Fibroblast of the aortic adventitia (primary cell): ENCODE measurements at places on chromosomes 6 and 20. TPM values are rescaled to one million over a fixed set of nuclear protein-coding genes. Genes with fewer than 3 reads are reported as not detected.

The TREM2 gene
- total RNA-seq, result not detected in 2 replicates

The HNF4A gene
- not detected in 2 replicates for total RNA-seq

The ATP6V1G2 gene
- 3.8 and 6.7 TPM in 2 replicates for total RNA-seq

DNA sequence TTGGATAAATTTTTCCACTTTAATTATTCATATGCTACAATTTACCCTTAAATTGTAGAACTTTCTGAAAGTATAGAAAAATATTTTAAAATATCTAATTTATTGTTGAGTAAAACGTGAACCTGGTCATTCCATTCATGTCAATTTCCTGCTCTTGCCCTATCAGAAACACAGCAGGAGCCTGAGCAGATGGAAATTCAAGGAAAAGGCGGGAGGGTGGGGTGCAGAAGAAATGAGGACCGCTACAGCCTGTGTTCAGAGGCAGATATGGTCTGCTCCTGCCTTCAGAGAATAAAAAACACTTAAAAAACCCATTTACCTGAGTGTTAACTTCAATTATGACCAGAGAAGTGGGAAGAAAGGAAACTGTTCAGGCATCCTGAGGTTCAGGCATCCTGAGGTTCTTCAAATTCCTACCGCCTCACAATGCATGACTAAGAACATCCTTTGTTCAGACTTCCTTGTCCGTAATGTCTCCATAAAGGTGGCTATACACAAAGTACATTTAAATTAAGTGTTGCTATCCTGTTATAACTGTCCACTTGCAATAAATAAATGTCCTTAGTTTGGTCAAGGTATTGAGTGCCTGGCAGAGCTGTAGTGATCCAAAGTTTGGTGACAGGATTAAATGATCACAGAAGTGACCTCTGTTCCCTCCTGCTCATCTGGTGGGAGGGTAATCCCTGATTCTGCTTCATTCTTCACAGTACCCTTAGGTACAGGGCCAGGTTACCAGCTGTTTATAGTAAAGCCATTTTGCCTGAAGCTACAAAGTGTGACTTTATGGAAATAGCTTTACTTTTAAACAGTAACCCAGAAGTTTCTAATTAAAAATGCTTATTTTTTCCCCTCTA, 109.1 kb downstream of the MAN1A1 start:
- no peak for DNase-seq

DNA sequence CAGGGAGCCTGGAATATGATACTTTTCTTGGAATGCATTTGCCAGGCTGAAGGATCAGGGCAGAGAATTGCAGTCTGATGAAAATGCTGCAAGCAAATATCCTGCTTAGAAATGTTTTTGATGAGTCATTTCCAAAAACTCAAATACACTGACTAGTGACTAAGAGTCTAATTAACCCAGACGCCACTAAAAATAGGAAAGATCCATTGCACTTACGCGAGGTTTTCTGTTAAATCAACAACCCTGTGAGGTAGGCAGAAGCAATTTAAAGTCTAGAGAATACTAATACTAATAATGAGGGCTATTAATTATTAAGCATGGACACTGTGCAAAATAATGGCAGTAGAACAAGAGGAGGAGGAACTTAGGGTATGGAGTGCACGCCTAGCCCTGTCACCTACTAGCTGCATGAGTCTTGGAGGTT, 130.1 kb upstream of the DOK5 start:
- peak; percentile 89 for DNase-seq

DNA sequence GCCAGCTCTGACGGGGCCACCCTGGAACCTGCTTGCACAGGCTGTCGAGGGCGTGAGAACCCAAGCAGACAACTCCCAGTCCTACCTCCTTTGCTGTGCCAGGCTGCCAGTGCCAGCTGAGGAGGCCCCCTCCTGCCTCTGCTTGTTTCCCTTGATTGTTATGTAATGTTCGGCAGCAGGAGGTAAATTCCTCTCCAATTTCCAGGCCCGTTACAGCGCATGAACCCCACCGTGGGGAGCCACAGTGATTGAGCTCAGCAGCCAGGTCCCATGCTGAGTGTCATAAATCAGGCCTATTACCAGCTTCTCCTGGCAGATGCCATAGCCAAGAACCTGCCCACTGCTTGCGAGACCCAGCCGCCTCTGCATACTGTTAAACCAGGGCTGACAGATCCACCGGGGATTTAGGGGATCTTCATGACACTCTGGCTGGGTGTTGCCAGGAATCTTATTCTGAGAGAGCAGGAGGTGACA, 320.5 kb downstream of the DHX35 start:
- DNase-seq, result no peak

GRCh38 chr20:46083101-46083500, 6.7 kb downstream of the NCOA5 start:
- DNase-seq, result peak; percentile 81

GRCh38 chr20:11716239-11716944, 201.3 kb upstream of the BTBD3 start:
- peak; percentile 27 for DNase-seq

GRCh38 chr6:72418495-72418894, 203.4 kb upstream of the KCNQ5 start:
- DNase-seq, result peak; percentile 51

DNA sequence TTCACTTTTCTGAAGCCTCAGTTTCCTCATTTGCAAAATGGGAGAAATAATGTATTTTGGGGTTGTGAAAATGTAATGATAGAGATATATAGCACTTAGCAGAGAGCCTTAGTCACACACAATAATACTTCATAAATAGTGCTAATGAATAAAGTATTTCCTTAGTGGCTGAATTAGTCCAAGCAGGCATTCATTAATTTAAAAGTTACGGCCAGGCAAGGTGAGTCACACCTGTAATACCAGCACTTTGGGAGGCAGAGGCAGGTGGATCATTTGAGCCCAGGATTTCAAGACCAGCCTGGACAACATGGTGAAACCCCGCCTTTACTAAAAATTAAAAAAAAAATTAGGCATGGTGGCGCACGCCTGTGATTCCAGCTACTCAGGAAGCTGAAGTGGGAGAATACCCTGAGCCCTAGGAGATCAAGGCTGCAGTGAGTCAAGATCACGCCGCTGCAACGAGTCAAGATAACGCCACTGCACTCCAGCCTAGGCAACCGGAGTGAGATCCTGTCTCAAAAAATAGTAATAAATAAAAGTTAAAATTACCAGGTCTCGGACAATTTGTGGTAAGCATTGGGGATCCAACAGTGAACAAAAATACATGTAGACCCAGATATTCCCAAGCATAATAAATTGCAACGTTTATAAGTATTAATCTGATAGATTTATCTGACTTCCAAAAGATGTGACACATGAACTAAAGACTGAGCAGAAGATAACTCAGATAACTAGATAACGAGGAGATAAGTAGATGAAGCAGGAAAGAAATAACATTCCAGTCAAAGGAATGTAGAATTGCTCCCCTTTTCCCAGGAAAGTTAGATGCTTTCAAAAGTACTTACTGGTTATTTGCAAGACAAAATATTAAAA, 2.1 kb upstream of the IBTK start:
- no peak for DNase-seq

GRCh38 chr6:5529733-5530132, 268.4 kb downstream of the FARS2 start:
- DNase-seq, result peak; percentile 28

- no peak for DNase-seq
Measured at GRCh38 chr20:13180986-13181889, 39.8 kb upstream of the ISM1 start.
